H1 (cell line): ENCODE measurements at places on chromosomes 2 and 18. TPM values are rescaled to one million over a fixed set of nuclear protein-coding genes. Genes with fewer than 3 reads are reported as not detected.

The TUBB8B gene
- 0.36 and 0.60 TPM in 2 replicates for total RNA-seq

The TOGARAM2 gene
- 0.59 and 1.4 TPM in 2 replicates for total RNA-seq

The TTL gene
- total RNA-seq, result 53.5 and 57.1 TPM in 2 replicates

The BMP10 gene
- not detected in 2 replicates for total RNA-seq

The RTP5 gene
- total RNA-seq, result not detected in 2 replicates

The CABYR gene
- total RNA-seq, result 18.8 and 20.1 TPM in 2 replicates

The VWA3B gene
- total RNA-seq, result not detected in 2 replicates

The CCDC150 gene
- 31.9 and 42.2 TPM in 2 replicates for total RNA-seq

The BMPR2 gene
- 15.9 and 19.8 TPM in 2 replicates for total RNA-seq

The TRAK2 gene
- 15.7 and 16.5 TPM in 2 replicates for total RNA-seq

The SIX3 gene
- total RNA-seq, result 0.19 and 0.21 TPM in 2 replicates

The CRYGC gene
- not detected in 2 replicates for total RNA-seq

The ASIC4 gene
- total RNA-seq, result 0.19 and 0.22 TPM in 2 replicates

The SCYGR4 gene
- total RNA-seq, result not detected in 2 replicates

The CFC1 gene
- total RNA-seq, result 0.31 TPM in 1 of 2 replicates, not detected in the other

The UGT1A10 gene
- total RNA-seq, result not detected in 2 replicates

The INHBB gene
- 0.23 and 0.30 TPM in 2 replicates for total RNA-seq

The MRPL44 gene
- total RNA-seq, result 50.4 and 53.2 TPM in 2 replicates

The ADAM23 gene
- total RNA-seq, result 20.8 and 21.3 TPM in 2 replicates

The UPP2 gene
- total RNA-seq, result not detected in 2 replicates

The AQP12B gene
- not detected in 2 replicates for total RNA-seq

The SLC4A3 gene
- total RNA-seq, result 6.5 and 7.4 TPM in 2 replicates

The DYNC2LI1 gene
- total RNA-seq, result 6.4 and 7.6 TPM in 2 replicates

The SALL3 gene
- total RNA-seq, result 46.4 and 54.5 TPM in 2 replicates

The TMEM37 gene
- 9.9 and 11.0 TPM in 2 replicates for total RNA-seq

The CCDC138 gene
- 29.8 and 31.6 TPM in 2 replicates for total RNA-seq

The VSNL1 gene
- 108 and 113 TPM in 2 replicates for total RNA-seq

The LBX2 gene
- 0.55 TPM in 1 of 2 replicates, not detected in the other for total RNA-seq

The ANO7 gene
- 6.5 and 6.9 TPM in 2 replicates for total RNA-seq

The RAD51AP2 gene
- total RNA-seq, result 0.08 and 0.20 TPM in 2 replicates

The TMEM178A gene
- 14.0 and 14.9 TPM in 2 replicates for total RNA-seq

The SLC66A2 gene
- 11.6 and 15.0 TPM in 2 replicates for total RNA-seq

The DNAJC5G gene
- total RNA-seq, result 1.4 TPM in 2 replicates

The PRKRA gene
- total RNA-seq, result 55.3 and 60.4 TPM in 2 replicates

The POTEC gene
- 0.07 and 0.19 TPM in 2 replicates for total RNA-seq

The SLC4A5 gene
- total RNA-seq, result 0.52 and 0.86 TPM in 2 replicates

The DCDC2C gene
- not detected in 2 replicates for total RNA-seq

The GLI2 gene
- total RNA-seq, result 46.9 and 49.8 TPM in 2 replicates

The CHRNG gene
- total RNA-seq, result not detected in 2 replicates

The GALNT5 gene
- total RNA-seq, result 0.06 TPM in 1 of 2 replicates, not detected in the other

The TIMM21 gene
- total RNA-seq, result 43.8 and 46.3 TPM in 2 replicates

The RGPD4 gene
- total RNA-seq, result 0.08 TPM in 1 of 2 replicates, not detected in the other

The FSIP2 gene
- 1.4 and 1.7 TPM in 2 replicates for total RNA-seq

The DPP10 gene
- 5.4 and 7.2 TPM in 2 replicates for total RNA-seq

The IL36RN gene
- not detected in 2 replicates for total RNA-seq

The CERKL gene
- not detected in 2 replicates for total RNA-seq

The HOXD4 gene
- not detected in 2 replicates for total RNA-seq

The GALR1 gene
- total RNA-seq, result 0.98 and 1.6 TPM in 2 replicates

The ZC3H8 gene
- total RNA-seq, result 7.1 and 8.8 TPM in 2 replicates

The TMEM247 gene
- not detected in 2 replicates for total RNA-seq

The SSB gene
- 263 and 270 TPM in 2 replicates for total RNA-seq

The MAP3K19 gene
- total RNA-seq, result not detected in 2 replicates

The FSHR gene
- not detected in 2 replicates for total RNA-seq

The TEX44 gene
- total RNA-seq, result not detected in 2 replicates

The ST6GAL2 gene
- total RNA-seq, result 16.2 and 17.5 TPM in 2 replicates
